ENCODE measurements at places on chromosomes 5 and 9. TPM values are rescaled to one million over a fixed set of nuclear protein-coding genes. Genes with fewer than 3 reads are reported as not detected.

- DNase-seq, result no peak
Observed at GRCh38 chr5:107736638-107737037, 65.9 kb upstream of the EFNA5 start.

GRCh38 chr9:71519098-71519696 lies 249.1 kb downstream of the CEMIP2 start:
- no peak for DNase-seq

GRCh38 chr5:109388407-109388806 lies 21.4 kb downstream of the PJA2 start:
- no peak for DNase-seq

DNA sequence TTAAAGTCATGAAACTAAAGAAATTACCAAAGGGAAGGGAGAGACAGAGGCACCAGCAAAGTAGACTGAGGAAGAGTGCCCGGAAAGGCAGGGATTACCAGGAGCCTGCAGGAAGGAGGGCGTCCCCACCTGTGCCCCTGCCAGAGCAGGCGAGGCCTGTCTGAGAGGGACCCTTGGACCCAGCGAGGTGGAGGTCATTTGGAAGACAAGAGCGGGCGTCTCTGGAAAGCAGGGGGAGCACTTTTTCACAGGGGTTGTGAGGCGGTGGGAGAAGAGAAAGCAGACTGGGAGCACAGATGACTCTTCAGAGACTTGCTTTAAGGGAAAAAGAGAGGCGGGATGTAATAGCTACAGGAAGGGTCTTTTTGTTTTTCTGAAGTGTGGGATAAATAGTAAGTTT lies 27.5 kb upstream of the SLC2A8 start:
- DNase-seq, result no peak

GRCh38 chr5:108567429-108567828 lies 180.3 kb upstream of the FER start:
- DNase-seq, result no peak

DNA sequence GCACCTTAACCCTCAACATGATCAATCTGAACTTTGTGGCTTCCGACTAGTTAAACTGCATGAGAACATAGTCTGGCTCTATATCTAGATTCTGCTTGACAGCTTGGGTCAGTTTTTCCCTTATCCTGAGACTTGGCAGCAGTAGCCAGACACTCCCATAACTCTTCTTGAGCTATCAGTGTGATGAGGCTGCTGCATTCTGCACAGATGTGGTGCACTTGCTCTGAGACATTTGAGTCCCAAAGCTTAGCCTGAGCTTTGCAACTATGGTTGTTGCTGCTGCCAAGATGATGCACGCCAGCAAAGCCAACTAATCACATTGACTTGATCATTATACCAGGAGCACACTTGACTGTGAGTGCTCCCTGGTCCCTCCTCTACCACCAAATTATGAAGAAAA lies 36.2 kb downstream of the MOCS2 start:
- no peak for DNase-seq

DNA sequence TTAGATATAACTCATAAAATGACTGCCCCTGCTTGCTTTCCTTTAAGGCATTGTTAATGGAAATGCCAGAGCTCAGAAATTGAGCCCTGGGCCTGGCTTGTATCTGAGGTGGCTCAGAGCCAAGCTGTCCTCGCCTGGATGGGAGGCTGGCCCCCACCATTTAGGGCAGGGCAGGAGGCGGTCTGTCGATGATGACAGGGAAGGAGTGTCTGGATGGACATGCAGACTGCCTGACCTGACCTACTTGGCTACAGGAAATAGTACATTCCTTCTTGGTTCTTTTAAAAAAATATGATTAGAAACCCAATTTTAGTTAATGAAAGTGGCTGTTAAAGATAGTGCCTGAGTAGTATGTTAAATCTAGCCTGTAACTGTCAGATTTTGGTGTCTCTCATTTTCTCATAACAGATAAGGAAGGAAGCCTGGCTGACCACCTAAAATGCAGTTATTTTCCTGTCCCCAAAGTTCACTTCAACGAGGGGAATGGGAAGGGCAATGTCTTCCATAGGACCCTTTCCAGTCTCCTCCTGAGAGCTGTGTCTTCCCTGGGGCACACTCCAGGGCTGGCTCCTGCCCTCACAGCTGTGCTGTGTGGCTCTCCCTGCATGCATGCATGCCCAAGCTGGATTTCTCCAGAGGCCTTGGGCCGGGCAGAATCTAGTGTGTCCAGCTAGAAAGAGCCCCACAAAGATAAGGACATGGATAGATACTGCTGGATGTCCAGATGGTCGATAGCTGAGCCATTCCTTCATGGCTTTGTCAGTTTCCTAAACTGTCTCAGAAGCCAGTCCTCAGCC lies 42.3 kb downstream of the MACROH2A1 start:
- DNase-seq, result no peak

- peak; percentile 36 for DNase-seq
Observed at GRCh38 chr9:6439051-6439703, 26.2 kb downstream of the UHRF2 start.

GRCh38 chr9:82192211-82192610 lies 203.6 kb downstream of the SPATA31D1 start:
- DNase-seq, result no peak

- DNase-seq, result no peak
Observed at GRCh38 chr9:74973714-74974113, 21.0 kb upstream of the C9orf40 start.

DNA sequence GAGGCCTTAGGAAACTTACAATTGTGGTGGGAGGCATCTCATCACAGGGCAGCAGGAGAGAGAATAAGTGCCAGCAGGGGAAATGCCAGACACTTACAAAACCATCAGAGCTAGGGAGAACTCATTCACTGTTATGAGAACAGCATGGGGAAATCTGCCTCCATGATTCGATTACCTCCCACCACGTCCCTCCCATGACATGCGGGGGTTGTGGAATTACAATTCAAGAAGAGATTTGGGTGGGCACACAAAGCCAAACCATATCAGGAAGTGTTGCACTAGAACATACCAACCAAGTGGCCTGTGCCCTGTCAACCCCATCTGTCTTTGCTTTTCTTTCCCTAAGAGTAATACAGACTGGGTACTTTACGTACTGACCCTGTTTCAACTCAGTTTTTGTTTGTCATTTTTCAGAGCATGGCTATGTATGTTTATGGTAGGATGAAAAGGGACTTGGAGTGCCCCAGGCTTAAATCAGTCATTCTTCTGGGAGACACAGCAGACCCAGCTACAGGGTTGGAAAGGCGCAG lies 58.3 kb upstream of the TGFBR1 start:
- no peak for DNase-seq

- DNase-seq, result no peak
Observed at GRCh38 chr5:179300581-179301180, 44.6 kb downstream of the ADAMTS2 start.

- DNase-seq, result no peak
Observed at GRCh38 chr5:179269781-179270543, 75.3 kb downstream of the ADAMTS2 start.

TAF11L8 gene
- not detected for polyA plus RNA-seq

VDAC1 gene
- polyA plus RNA-seq, result 111 TPM

CCDC192 gene
- not detected for polyA plus RNA-seq

GRCh38 chr5:176341325-176342157 lies 20.0 kb downstream of the KIAA1191 start:
- no peak for DNase-seq

DNA sequence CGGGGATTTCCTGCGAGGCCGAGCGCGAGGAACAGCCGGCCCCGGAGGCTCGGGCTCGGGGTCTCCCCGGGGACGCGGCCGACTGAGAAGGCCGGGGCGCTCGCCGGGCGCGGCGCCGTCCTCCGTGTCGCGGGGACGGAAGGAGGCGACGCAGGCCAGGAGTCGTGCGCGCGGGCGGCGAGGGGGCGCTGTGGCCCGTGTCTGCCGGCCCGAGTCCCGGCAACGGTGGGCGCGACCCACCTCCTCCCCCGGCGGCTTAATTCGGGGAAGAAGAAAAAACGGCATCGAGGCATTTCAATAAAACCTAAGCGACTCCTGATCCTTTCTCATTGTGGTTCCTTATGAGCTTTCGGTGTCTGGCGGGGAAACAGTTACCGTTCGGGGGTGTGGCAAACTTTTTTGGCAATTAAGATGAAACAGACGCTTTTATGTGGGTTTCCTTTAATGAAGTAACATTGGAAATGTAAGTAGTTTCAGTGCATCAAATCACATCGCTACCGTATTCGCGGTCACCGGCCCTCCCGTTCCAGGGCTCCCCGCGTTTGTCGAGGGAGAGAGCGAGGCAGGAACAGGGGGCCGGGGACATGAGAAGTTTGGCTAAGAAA lies 3.7 kb upstream of the IRX2 start:
- no peak for DNase-seq
